ENCODE measurements at places on chromosomes 7 and 10.
A peak's percentile ranks its signal among the peaks of the same experiment; 100 is the strongest.

DNA sequence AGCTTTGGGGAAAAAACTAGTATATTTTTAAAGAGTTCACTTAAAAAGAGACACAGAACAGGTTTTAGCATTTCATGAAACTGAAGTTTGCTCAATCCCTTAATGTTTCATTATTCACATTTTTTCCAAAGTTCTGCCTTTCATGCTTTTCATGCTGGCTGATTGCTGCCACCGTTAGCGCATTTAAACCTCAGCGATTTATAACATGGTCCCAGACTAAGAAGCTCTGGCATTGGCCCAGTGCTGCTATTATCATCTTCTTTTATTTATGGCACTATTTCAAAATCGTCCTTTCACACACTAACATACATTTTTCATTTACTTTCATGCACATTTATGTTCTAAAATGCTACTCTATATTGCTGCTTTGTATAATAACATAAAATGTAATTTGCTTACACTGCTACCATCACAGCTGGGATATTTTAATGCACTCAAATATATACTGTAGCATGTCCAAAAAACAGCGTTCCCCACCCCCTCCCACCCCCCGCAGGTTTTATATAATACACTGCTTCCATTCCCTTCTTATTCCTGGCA lies 141.9 kb downstream of the MPP7 start:
- no peak for DNase-seq

GRCh38 chr7:30502470-30503251 lies 2.0 kb downstream of the GGCT start:
- DNase-seq: no peak

GRCh38 chr7:95509199-95509598 lies 23.5 kb downstream of the ASB4 start:
- DNase-seq: peak; percentile 76

GRCh38 chr7:20784388-20785156 lies 2.1 kb downstream of the SP8 start:
- no peak for DNase-seq

Data from astrocyte (in vitro differentiated cells and primary cell).